ENCODE measurements at places on chromosomes 5 and 9.

DNA sequence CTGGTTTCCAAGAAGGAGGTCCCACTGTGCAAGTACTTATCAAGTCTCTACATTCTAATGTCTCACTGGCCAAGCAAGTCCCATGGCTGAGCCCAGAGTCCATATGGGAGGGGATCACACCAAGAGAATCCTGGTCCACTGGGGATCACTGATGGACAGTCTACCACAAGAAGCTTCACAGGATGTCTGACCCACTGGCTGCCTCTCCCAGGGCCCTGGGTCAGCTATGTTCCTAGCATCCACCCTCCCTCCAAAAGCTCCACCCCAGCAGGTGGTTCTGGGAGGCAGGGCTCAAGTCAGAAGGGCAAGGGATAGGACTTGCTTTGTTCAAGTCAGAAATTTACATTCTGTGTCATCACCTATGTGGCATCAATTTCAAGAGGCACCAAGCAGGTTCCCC is 508.5 kb downstream of the BNC2 start:
- DNase-seq = no peak

DNA sequence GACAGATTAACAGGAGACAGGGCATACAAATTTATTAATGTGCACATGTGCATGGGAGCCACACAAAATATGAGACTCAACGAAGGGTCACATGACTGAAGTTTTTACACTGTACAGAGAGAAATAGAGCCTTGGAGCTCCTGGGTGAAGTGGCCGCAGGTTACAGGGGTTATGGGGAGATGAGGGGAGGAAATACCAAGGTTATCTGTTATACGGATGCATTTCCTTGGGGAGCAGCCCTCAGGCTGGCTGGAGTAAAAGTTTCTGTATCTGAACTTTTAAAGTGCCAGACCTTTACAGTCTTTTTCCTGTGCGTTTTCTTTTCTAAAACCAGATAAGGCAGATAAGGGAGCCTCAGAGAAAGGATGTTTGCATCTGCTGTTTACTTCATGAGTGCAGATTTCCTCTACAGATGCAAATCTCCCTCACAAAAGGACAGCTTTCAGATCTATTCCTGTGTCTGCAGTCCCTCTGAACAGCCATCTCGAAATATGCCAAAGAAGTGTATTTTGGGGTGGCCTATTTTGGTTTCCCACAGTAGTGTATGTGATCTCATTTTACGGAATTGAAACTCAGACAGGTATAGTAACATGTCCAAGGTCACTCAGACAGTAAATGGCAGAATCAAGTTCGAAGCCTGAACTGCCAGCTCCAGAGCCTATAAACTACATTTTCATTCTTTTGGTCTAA is 139.3 kb upstream of the FBXL17 start:
- no peak for DNase-seq

DNA sequence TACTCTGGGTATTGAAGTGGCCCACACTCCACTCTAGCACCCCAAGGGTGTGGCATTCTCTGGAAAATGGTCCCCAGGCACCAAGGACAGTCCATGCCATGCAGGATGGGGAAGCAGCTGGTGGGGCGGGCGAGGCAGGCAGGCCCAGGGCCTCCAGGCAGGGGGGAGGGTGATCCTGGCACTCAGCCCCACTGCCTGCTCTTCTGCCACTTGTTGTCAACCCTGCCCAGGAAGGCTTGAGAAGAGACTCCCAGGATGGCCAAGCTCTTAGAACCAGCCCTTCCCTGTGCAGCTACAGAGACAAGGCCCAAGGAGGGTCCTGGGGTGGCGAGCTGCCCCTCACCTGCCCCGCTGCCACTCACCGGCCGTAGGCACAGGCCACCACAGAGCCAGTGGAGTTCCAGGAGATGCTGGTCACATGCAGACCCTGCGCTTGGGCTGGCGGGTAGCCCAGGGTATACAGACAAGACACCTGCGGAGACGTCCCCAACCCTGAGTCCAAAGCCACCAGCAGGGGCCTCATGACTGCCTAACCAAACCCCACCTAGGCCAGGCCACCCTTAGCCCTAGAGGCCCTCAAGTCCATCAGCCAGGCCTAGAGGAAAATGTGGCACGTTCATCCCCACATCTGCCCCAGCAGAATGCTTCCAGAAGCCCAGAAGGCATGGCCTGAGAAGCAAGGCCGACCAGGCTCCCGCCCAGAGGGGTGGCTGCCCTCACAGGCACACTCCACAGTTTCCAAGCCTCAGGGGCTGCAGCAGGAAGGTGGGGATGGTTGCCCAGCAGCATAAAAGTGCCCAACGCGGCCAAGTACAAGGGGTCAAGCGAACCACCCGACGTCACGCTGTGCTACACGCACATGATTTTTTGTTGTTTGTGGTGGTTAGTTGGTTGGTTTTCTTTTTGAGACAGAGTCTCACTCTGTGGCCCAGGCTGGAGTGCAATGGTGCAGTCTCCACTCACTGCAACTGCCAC is 19.8 kb downstream of the DYNC2I2 start:
- DNase-seq = no peak

DNA sequence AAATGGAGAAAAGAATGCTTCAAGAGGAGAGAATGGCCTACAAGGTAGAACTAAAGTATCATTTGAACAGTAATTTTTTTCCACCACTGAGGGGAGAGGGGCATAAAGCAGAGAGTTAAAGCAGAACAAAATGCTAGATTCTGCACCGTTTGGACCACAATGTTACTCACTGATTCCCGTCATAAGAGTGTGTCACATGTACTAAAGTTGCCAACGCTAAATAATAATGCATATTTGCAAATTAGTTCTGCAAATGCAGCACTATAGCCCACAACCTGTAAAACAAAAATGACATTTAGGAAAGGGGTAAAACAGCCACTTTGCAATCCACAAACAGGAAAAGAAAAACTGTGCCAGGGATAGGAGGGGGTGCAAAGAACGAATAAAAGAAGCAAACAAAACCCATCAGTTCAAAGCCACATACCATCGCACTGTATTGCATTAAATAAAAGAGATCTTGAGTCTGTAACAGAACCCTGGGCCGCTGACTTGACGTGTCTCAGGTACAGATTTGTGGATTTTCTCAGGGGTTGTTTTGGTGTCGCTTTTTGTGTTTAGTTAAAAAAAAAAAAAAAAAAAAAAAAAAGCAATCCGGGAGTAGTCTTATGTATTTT is 7.7 kb upstream of the NFIB start:
- DNase-seq = no peak

GRCh38 chr9:132551556-132551955 is 30.9 kb upstream of the BARHL1 start:
- DNase-seq = no peak

DNA sequence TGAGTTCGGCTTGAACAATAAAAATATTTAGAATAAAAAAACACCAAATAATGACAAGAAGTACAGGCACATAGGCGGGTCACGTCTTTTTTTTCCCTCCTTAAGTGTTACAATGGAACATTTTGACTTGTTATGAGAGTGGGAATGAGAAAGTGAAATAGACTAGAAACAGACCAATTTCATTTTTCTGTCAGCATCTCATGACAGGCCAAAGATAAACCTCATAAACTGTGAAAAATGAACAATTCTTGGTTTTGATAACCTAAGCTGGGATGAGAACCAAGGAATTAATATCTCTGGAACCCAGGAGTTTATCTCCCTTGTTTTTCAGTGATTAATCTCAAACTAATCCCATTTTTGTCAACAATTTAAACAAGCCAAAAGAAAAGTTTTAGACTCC is 299.5 kb downstream of the SLIT3 start:
- no peak for DNase-seq

- DNase-seq = no peak
Observed at GRCh38 chr5:75985077-75985476, 98.1 kb upstream of the SV2C start.

GRCh38 chr9:89536145-89536574 is 38.2 kb upstream of the SEMA4D start:
- no peak for DNase-seq

GRCh38 chr5:180803181-180804128 is 849 bp upstream of the MGAT1 start:
- peak; percentile 70 for DNase-seq

DNA sequence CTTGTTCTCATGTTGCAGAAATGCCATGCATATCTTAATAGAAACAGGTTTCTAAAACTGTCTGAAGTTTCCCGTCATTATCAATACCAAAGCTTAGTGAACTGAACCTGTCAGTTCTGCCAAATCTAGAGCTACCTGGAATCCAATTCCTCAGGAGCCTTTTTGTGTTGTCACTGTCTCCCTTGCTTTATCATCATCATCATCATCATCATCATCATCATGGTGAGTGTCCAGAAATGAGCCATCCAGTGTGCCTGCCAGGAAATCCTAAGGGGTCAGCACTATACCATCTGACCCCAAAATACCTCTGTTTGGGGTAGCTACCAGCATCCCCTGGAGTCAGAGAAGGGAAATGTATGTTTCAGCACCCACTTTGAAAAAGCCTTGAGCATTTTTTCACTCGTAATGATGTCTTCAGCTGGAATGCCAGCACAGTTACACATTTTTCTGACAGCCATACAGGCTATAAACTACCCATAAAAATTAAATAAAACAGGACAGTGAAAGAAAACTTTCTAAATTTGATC is 150.3 kb downstream of the NR2F1-AS1 start:
- DNase-seq = no peak

- no peak for DNase-seq
Observed at GRCh38 chr9:98225015-98225442, 30.4 kb downstream of the TBC1D2 start.

- peak; percentile 54 for DNase-seq
Observed at GRCh38 chr5:76402886-76403765, at the start of gene IQGAP2. Gene IQGAP2 (plus strand): TSS chr5:76403285. CDS start chr5:76403546, 261 bp downstream.

- DNase-seq = no peak
Observed at GRCh38 chr9:127303830-127304229, 39.3 kb downstream of the GARNL3 start.

DNA sequence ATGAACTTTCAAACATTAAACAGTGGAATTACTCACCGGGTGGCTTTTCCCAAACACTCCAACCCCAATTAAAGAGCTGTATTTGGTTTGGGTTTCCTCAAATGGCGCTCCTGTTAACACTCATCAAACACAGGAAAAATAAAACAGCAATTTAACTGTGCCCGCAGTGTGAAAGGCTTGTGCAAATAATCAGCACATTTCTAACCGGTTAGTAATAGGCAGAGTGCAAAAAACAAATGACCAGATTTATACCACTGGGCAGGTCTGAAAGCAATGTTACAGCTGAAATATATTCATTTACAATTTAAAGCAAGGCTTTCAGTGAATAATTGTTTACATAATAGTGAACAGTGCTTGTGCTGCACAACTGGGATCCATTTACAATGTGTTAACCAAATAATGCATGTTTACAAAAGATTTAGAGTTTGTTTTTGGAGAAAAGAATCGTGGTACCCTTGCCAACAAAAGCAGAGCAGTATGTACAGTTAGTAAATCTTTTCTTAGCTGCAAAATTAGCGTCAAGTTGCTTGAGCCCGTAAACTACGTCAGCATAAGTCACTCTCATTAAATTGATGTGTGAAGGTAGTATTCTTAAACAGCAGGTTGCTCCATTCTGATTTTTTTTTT is 662.9 kb upstream of the ZNF608 start:
- no peak for DNase-seq

DNA sequence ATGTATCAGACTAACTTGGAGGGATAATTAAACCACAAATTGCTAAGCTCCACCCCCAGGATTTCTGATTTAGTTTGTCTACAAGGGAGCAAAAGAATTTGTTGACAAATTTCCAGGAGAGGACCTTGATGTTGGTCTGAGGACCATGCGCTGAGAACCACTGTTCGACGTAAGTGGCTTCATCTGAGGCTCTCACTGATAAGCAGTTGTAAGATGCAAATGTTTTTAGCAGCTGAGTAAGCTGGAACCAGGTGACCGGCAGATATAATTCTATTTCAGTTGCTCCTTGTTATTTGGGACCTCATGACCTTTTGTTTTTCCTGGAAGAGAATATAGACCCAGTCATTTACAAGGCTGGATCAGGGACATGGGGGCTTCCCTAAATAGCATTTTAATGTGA is 14.1 kb upstream of the SPINK1 start:
- DNase-seq = no peak

- DNase-seq = no peak
Observed at GRCh38 chr9:27341545-27342294, 44.8 kb upstream of the EQTN start.

- DNase-seq = no peak
Observed at GRCh38 chr9:134192311-134192950, 28.1 kb upstream of the RNU6ATAC start.

- no peak for DNase-seq
Observed at GRCh38 chr5:58268268-58268667, 191.6 kb downstream of the PLK2 start.

DNA sequence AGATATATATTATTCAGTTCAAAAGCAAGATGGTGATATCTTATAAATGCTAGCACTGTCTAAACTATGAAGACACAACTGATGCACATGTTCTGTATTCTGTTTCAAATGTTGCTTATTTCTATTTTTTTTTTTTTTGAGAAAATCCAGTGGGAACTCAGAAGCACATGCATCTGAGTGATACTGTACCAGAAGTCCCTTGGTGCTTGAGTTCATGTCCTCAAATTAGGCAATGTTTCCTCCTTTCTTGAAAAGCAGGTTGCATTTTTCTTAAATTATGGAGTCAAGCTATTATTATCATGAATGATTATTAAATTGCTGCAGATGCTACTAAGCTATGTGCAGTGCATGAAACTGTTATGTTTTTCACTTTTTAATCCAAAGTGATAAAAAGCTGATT is 70.4 kb downstream of the CAMK4 start:
- DNase-seq = no peak

- DNase-seq = no peak
Observed at GRCh38 chr9:77953590-77953989, 78.0 kb downstream of the GNAQ start.

DNA sequence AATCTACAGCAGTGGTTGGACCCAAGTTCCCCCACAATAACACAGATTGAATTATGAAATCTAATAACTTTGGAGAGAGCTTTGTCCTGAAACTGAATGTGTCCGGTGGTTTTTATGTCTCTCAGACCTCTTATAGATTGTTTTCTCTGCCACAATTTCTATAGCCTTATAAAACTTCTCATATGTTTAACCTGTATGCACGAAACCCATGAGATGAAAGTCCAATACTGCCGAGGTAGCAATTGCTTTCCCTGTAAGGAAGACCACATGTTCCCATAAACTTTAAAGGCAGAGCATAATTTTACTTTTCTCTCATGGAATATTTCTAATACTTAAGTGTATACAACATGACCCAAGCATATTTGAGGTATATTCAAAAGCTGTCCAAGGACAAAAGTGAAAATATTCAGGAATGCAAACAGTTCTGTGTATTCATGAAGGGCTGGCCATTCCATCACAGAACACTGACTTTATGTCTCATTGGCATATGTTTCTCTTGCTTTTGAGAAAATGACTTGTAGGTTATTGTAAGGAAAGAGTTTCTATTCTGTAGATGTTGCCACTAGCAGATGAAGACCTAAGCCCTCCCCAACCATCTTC is 94.4 kb upstream of the TLE4 start:
- no peak for DNase-seq
